ENCODE measurements at places on chromosomes 16 and 17. TPM values are rescaled to one million over a fixed set of nuclear protein-coding genes. Genes with fewer than 3 reads are reported as not detected.
A peak's percentile ranks its signal among the peaks of the same experiment; 100 is the strongest.

GRCh38 chr16:71927383-71927782 lies 32.1 kb downstream of the IST1 start:
- peak; percentile 88 for DNase-seq

Gene PDILT
- not detected for total RNA-seq

- DNase-seq = no peak
Observed at GRCh38 chr16:1315081-1316032, 5.9 kb downstream of the UBE2I start.

DNA sequence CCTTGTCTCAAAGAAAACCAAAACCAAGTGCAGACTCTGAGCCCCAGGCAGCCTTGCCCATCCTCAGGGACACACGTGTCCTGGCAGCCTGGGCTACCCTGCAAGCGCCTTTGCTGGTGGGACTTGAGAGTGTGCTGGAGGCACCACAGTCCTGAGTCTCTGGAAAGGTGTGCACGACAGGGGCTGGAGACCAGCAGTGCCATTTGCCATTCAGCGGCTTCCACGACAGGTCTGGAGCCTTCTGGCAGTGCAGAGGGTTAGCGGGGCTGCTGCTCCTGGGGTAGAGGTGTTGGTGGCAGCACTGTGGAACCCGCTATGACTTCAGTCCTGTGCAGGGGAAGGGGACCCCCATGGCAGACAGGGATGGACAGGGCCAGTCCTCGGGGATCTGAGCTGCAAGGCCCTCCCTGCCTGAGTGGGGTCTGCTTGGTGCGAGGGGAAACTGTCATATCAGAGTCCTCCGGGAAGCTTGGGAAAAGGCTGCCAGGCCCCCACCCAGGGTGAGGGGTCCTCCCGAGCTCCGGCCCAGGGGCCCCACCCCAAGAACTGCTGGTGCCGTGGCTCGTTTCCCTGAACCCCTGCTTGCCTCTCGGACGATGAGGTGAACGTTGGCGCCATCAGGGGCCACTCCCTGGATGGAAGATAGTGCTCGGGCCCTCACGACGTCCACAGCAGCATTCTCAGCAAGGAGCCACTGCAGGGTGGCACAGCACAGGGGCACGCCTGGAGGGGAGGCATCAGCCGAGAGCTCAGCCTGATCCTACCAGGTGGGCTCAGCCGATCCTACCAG lies 6.8 kb downstream of the FAAP100 start:
- no peak for DNase-seq

DNA sequence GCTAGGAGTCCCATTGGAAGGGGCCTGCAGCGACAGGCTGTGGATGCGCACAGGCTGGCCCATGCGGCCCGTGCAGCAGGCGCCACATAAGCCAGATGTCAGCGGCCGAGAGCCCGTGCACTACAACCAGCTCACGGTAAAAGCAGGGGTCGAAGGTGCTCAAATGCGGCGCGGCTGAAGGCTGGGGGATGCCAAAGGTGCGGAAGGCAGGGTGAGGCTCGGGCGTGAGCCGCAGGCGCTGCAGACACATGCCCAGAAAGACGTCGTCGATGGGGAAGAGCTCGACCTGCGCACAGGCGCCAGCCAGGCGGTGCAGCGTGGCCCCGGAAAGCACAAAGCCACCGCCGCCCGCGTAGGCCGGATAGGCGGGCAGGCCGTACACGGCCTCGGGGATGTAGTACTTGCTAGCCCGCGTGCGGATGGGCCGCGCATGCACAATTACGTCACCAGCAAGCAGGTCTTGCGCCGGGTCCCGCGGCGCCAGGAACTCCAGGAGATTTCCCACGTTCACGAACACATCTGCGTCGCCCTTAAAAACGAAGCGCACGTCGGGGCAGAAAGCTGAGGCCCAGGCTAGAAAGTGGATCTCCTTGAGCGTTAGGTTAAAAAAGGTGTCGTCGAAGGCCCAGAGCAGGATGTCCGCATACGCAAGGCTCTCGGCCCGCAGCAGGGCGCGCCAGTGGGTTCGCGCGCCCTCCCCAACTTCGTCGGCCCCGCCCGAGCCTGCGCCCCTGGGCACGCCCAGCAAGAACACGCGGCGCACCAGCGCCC lies 1.3 kb downstream of the B3GNT9 start:
- DNase-seq = no peak

- DNase-seq = no peak
Observed at GRCh38 chr17:42240201-42240600, 36.0 kb downstream of the STAT5B start.

Gene TVP23A
- total RNA-seq = not detected

DNA sequence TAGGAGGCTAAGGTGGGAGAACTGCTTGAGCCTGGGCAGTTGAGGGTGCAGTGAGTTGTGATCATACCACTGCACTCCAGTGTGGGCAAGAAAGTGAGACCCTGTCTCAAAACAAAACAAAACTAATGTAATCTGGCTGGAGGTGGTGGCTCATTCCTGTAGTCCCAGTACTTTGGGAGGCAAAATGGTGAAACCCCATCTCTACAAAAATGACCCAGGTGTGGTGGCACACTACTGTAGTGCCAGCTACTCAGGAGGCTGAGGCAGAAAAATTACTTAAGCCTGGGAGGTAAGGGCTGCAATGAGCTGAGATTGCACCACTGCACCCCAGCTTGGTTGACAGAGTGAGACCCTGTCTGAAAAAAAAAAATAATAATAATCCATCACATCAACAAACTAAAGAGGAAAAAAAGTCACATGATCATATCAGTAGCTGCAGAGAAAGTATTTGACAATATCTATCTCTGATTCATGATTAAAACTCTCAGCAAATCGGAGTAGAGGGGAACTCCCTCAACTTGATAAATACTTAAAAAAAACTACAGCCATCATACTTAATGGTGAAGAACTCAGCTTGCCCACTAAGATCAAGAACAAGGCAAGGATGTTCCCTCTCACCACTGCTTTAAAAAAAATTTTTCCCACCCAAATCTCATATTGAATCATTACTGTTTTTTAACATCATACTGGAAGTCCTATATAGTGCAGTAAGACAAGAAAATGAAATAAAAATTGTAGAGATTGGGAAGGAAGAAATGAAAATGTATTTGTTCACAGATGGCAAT lies 31.0 kb downstream of the DHRS7B start:
- DNase-seq = no peak

Gene NEK8
- total RNA-seq = 2.2 TPM
